Esophagus mucosa (tissue), 1 donor: ENCODE measurements at places on chromosomes 3 and 15. TPM values are rescaled to one million over a fixed set of nuclear protein-coding genes. Genes with fewer than 3 reads are reported as not detected.

Gene GOLGA6L7
- not detected for total RNA-seq

Gene SMCO1
- total RNA-seq = not detected

Gene FOXL2
- total RNA-seq = not detected

Gene SCAANT1
- total RNA-seq = not detected

Gene ATP13A5
- total RNA-seq = 0.12 TPM

Gene TP63
- total RNA-seq = 190 TPM

Gene CD200R1
- 2.9 TPM for total RNA-seq

Gene LIPH
- total RNA-seq = 14.6 TPM

Gene TERC
- total RNA-seq = 10.6 TPM

Gene CCR9
- not detected for total RNA-seq

Gene SUSD5
- total RNA-seq = 0.08 TPM

Gene CAND2
- 1.1 TPM for total RNA-seq

Gene LRRC2
- 0.28 TPM for total RNA-seq

Gene TMEM108
- 0.60 TPM for total RNA-seq

Gene THRB
- 4.7 TPM for total RNA-seq

Gene AMIGO3
- total RNA-seq = not detected

Gene PLCL2
- 0.80 TPM for total RNA-seq

Gene TSEN2
- total RNA-seq = 13.4 TPM

Gene KLHL40
- not detected for total RNA-seq

Gene ACTC1
- total RNA-seq = 0.92 TPM

Gene ITIH4
- 2.1 TPM for total RNA-seq

Gene ADAMTS7
- total RNA-seq = 0.48 TPM

Gene SEMA5B
- total RNA-seq = not detected

Gene SLC22A13
- 0.64 TPM for total RNA-seq

Gene MESP1
- total RNA-seq = 0.44 TPM

Gene LRRIQ4
- total RNA-seq = not detected

Gene GCSAM
- total RNA-seq = 1.1 TPM

Gene STRIT1
- total RNA-seq = not detected

Gene GP5
- 0.08 TPM for total RNA-seq

Gene GOLGA8N
- 3.7 TPM for total RNA-seq

Gene ANKUB1
- total RNA-seq = not detected

Gene GUCA1C
- total RNA-seq = not detected

Gene IQCF5
- total RNA-seq = not detected

Gene OCA2
- 1.6 TPM for total RNA-seq

Gene RNU5B-1
- total RNA-seq = 30.4 TPM

Gene SNTN
- not detected for total RNA-seq

Gene ROPN1
- total RNA-seq = not detected
